Stimulated activated CD4-positive, alpha-beta T cell treated with anti-CD3 and anti-CD28 coated beads, Interleukin-1b, Interleukin-23, amount 100 ng/mL, for 1 hour (primary cell): ENCODE measurements at places on chromosomes 3 and 15.

GRCh38 chr15:81275711-81276392, 48.1 kb downstream of the STARD5 start:
- DNase-seq, result no peak

- DNase-seq, result no peak
Measured at GRCh38 chr3:127960421-127960965, 45.5 kb downstream of the KBTBD12 start.

- DNase-seq, result no peak
Measured at GRCh38 chr15:97600190-97600589, 360.3 kb upstream of the ARRDC4 start.

DNA sequence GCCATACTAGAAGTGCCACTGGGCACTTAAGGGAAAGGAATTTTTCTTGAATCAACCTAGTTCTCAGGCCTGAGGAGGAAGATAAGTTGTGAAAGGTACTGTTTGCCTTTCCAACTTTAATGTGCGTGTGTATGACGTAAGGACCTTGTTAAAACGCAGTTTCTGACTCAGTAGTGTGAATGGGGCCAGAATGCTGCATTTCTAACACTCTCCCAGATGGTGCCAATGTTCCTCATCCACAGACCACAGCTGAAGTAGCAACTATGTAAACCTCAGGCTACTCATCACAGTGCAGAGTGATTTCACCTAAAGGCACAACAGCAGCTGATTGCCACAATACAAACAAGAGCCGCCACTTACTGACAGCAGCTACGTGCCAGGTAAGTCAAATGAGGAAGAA, 103.6 kb downstream of the OTOL1 start:
- DNase-seq, result no peak

DNA sequence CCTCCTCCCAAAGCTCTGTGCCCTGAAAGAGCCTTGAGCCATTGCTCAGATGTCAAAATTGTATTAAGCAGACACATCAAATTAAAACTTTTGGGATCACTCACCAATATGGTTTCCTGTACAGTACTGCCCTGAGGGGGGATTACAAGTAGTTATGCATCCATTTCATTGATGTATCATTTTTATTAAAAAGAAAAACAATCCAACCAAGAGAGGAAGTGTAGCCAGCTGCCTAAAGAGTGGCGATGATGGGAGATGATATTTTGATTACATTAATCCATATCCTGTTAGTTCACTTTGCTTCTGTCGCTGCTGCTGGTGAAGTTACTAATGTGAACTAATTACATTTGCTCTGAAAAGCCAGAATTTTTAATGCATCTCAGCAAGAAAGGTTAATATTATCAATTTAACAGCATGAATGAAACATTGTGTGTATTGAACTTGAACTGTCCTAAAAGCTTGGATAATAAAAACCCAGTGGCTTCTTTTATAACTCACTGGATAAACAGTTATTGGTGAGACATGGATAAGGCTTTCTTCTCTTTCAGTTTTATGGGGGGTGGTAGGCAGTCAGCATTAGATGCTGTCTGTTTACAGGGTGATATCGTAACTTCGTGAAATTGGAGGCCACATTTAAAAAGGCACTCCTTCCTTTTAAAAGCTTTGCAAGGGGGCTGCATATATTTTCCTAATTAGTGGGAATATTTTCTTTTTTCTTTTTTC, 87.7 kb downstream of the IGF1R start:
- no peak for DNase-seq

- DNase-seq, result no peak
Measured at GRCh38 chr3:186775999-186776398, 7.4 kb upstream of the EIF4A2 start.

- no peak for DNase-seq
Measured at GRCh38 chr3:70990723-70991122, 592.8 kb downstream of the FOXP1 start.

DNA sequence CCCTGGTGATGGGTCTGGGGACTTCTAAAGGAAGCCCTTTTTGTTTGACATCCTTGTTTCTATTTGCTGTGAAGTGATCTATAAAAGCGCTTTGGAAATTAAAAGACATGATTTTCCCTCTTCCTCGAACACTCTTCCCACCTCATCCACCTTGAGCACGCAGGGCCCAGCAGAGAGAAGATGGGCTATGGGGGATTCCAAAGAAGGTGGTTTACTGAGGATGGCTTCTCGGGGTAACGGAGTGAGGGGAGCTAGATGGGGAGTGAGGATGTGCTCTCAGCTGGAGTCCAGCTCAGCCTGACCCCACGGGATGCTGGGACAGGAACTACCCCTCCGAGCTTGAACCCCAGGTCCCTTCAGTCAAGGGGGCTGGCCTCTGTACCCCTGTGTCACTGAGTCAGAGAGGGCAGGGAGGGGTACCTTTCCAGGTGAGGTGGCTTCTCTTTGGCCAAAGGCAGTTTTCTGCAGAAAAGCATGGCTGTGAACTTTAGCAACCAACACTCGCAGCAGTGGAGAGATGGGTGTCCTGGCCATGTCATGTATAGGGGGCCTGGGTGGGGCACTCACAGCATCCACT, 180.7 kb upstream of the SMAD3 start:
- DNase-seq, result no peak

- DNase-seq, result no peak
Measured at GRCh38 chr3:55296791-55297190, 190.3 kb downstream of the WNT5A start.

GRCh38 chr3:104868291-104868690, 498.4 kb upstream of the ALCAM start:
- DNase-seq, result no peak

- no peak for DNase-seq
Measured at GRCh38 chr15:61227950-61228936, 859 bp downstream of the RORA start.

- DNase-seq, result no peak
Measured at GRCh38 chr15:78695854-78696253, 54.8 kb upstream of the CHRNB4 start.

DNA sequence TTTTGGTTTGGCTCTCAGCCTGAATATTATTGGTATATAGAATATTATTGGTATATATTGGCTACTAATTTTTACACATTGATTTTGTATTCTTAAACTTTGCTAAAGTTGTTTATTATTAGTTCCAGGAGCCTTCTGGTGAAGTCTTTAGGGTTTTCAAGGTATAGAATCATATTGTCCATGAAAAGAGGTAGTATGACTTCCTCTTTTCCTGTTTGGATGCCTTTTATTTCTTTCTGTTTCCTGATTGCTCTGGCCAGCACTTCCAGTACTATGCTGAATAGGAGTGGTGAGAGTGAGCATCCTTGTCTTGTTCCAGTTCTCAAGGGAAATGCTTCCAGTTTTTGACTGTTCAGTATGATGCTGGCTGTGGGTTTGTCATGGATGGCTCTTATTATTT, 107.3 kb upstream of the LIPC start:
- no peak for DNase-seq

- DNase-seq, result no peak
Measured at GRCh38 chr3:16101295-16102186, 72.9 kb upstream of the GALNT15 start.

GRCh38 chr15:28914046-28914445, 28.3 kb downstream of the APBA2 start:
- no peak for DNase-seq

GRCh38 chr3:187024536-187025226, 94.4 kb downstream of the ST6GAL1 start:
- DNase-seq, result no peak

DNA sequence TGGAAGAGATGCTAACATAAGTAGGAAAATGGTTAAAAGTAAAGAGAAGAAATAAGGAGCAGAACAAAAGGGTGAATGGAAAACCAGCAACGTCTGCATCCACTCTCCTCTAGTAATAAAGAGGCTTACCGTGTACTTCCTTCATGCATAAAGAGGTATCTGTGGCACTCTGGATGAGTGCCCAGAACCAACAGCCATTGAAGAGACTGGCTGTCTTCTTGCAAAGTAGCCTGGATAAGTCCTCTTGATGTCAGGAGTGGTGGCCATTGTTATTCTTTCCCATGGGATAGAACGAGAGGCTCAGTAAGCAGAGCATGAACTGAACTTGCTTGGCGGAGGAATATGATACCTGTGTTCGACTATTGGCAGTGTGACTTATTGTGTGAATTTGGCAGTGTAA, 186.2 kb upstream of the RASGRP1 start:
- DNase-seq, result no peak

GRCh38 chr3:195285372-195285771, 14.4 kb upstream of the XXYLT1 start:
- no peak for DNase-seq

- no peak for DNase-seq
Measured at GRCh38 chr15:43516185-43516584, 1.2 kb upstream of the MAP1A start.

DNA sequence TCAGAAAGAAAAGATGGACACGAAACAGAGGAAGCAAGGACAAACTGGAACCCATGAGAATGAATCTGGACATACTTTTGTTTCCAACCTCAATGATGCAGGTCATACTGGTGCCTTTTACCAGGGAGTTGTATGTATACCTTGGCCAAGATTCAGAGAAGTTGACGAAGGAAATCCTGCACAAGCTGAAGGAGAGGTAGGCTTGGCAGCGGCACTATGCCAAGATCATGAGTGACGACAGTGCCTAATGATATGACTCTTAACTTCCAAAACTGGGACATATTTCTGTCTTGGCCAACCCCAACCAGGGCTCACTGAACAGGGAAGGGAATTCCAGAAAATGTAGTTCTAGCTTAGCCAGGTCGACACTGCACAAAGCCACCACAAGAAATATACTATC, 149.2 kb upstream of the SLCO3A1 start:
- DNase-seq, result no peak

GRCh38 chr15:80199366-80199765, 46.6 kb downstream of the FAH start:
- DNase-seq, result no peak

DNA sequence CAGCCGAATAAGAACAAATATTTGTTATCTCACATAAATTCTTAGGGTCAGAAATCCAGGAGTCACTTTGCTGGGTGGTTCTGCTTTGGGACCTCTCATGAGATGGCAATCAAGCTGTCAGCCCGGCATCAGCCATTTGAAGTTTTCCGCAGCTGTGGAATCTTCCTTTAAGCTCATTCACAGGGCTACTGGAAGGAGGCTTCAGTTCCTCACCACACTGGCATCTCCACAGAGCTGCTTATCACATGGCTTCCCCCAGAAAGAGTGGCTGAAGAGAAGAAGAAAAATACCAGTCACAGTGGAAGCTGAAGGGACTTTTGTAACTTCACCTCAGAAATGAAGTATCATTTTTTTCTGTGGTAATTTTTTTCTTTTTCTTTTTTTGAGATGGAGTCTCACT, 267.7 kb downstream of the CHL1 start:
- no peak for DNase-seq
